ENCODE measurements at places on chromosomes 1 and 21. TPM values are rescaled to one million over a fixed set of nuclear protein-coding genes. Genes with fewer than 3 reads are reported as not detected.

MCOLN3 gene
- 27.1 TPM for polyA plus RNA-seq

- DNase-seq, result no peak
Measured at GRCh38 chr1:67883069-67883468, 49.8 kb upstream of the GNG12 start.

DNA sequence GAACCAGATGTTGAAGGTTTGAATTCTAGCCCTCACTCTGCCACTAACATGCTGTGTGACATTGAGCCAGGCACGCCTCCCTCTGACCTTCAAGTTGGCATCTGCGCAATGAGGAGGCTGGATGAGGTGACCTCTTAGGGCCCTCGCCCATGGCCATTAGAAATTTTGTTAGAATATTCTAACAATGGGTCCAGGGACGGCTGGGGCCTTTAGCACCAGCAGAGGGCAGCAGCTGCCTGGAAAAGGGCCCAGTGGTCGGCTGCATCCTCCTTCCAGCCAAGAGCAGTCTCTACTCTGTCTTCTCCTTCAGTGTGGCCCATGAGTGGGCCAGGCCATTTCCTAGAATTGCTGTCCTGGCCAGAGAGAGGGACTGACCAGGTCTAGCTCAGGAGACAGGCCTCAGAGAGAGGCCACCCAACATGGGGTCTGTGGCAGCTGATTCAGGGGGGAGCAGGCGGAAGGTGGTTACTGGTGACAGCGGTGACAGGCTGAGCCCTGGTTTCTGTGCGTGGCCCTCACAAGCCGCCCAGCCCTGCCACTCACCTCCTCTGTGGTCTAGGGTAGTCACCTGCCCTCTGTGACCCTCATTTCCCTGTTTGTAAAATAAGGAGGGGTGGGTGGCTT lies 101.3 kb upstream of the ACTL8 start:
- DNase-seq, result peak; percentile 24

- DNase-seq, result no peak
Measured at GRCh38 chr1:41359211-41360073, 1.8 kb upstream of the FOXO6 start.

GRCh38 chr1:41151846-41152245 lies 90.3 kb downstream of the SCMH1 start:
- no peak for DNase-seq

All from renal cortex interstitium (tissue), 15 donors.